T-helper 2 cell (primary cell): ENCODE measurements at places on chromosomes 16 and 17.

- no peak for DNase-seq
Measured at GRCh38 chr16:50613964-50614474, 65.8 kb downstream of the NKD1 start.

DNA sequence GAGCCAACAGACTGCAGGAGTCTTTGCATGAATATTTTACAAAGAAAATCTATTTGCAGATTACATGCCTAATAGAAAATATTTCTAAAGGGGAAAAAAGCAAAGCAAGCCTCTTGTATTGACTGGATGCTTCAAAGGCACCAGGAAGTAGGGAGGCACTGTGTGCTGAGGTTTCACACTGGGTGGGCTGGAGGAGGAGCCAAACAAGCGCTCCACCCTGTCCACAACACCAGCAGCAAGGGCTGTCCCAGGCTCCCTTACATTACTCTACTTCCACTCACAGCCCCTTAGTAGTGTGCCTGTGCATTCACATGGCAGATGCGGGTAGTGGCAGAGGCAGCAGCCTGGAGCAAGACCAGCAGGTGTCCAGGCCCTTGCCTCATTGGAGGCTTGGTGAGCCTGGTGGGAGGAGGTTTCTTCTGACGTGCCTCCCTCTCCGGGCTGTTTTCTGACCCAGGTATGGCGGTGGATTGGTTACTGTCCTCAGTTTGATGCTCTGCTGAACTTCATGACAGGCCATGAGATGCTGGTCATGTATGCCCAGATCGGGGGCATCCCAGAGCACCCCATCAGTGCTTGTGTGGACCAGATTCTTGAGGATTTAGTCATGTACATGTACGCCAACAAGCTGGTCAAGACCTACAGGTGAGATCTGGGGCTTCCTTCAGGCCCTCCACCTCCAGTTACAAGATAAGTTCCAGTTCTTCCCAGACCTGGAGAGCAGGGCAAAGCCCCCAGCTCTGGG is 7.0 kb upstream of the CCNF start:
- DNase-seq: no peak

GRCh38 chr17:78748730-78749317 is 33.2 kb downstream of the CYTH1 start:
- peak; percentile 95 for DNase-seq

GRCh38 chr16:86951041-86951822 is 366.0 kb downstream of the C16orf95 start:
- DNase-seq: no peak

GRCh38 chr17:37465069-37465616 is 24.5 kb upstream of the DUSP14 start:
- no peak for DNase-seq

- DNase-seq: no peak
Measured at GRCh38 chr17:78429618-78429995, 51.2 kb downstream of the PGS1 start.

- DNase-seq: no peak
Measured at GRCh38 chr17:73043686-73044581, 48.6 kb downstream of the SLC39A11 start.
